ENCODE measurements at places on chromosomes 3 and 15. TPM values are rescaled to one million over a fixed set of nuclear protein-coding genes. Genes with fewer than 3 reads are reported as not detected.
A peak's percentile ranks its signal among the peaks of the same experiment; 100 is the strongest.

ABHD17C gene
- 6.7 TPM for total RNA-seq

TMEM158 gene
- total RNA-seq, result not detected

SEMA7A gene
- total RNA-seq, result 57.3 TPM

MGLL gene
- total RNA-seq, result 0.50 TPM

- no peak overlapping the region for H3K4me3 ChIP-seq
- no peaks in the 10 kb centered on the region for H3K4me1 ChIP-seq
- no peaks in the 10 kb centered on the region for H3K36me3 ChIP-seq
- H3K27me3 ChIP-seq, result no peaks in the 10 kb centered on the region
These were observed 49.7 kb upstream of the SKIL start for GRCh38 chr3:170307671-170308405.

DNA sequence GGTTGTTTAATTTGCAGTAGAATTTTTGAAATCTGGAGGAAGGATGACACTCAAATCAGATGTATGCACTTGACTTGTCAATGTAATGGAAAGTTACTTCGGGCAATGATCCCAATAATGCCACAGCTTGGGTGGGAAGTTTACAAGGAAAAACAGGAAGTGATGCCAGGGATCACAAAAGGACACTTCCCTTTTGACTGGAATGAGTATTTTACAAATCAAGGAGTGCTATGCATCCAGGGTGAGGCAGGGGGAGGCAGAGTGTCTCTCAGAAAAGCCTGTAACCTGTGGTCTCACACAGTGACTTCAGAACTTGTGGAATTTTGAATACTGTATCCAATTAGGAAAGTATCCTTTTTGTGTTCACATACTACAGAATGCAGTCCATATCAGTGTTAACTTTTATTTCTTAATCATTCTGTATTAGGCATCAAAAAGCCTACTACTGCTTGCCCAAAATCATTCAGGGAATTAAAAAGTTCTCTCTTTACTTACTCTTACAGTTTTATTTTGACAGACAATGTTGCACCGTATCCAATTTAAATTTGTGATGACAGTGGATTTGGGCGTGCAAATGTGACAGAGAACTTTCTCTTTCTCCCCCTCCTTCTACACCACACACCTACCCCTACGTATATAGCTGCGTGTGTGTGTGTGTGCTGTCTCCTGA is 445.1 kb downstream of the MECOM start:
- no peak overlapping the region for H3K4me3 ChIP-seq
- H3K27ac ChIP-seq, result no peak overlapping the region
- peaks cover 2% of the 10 kb centered on the region for H3K27me3 ChIP-seq
- no peak for DNase-seq
- H3K4me1 ChIP-seq, result no peaks in the 10 kb centered on the region

DNA sequence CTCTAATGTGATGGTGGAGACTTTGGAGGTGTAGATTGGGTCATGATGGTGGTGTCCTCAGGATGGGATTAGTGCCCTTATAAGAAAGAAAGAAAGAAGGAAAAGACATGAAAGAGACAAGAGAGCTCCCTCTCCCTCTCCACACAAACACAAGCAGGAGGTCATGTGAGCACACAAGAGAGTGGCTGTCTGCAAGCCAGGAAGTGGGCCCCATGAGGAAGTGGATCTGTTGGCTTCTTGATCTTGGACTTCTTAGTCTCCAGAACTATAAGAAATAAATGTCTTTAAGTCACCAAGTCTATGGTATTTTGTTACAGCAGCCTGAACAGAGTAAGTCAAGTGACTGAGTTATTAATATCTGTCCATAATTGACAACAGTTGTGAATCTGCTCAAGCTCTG is 17.1 kb downstream of the IQCB1 start:
- DNase-seq, result no peak
- no peak overlapping the region for H3K4me3 ChIP-seq
- peaks cover 32% of the 10 kb centered on the region for H3K4me1 ChIP-seq
- H3K36me3 ChIP-seq, result peaks cover 79% of the 10 kb centered on the region
- no peak overlapping the region for H3K27ac ChIP-seq

GRCh38 chr15:35166730-35167359 is 81.8 kb upstream of the NANOGP8 start:
- H3K4me3 ChIP-seq, result no peak overlapping the region
- no peaks in the 10 kb centered on the region for H3K27me3 ChIP-seq
- DNase-seq, result no peak
- H3K4me1 ChIP-seq, result no peaks in the 10 kb centered on the region

GRCh38 chr3:183161552-183162336 is 790 bp downstream of the LAMP3 start:
- peaks cover 34% of the 10 kb centered on the region for H3K4me1 ChIP-seq
- peak overlapping the region; percentile 80 for H3K4me3 ChIP-seq
- peak; percentile 34 for DNase-seq
- peak overlapping the region; percentile 82 for H3K27ac ChIP-seq
- peaks cover 13% of the 10 kb centered on the region for H3K36me3 ChIP-seq

DNA sequence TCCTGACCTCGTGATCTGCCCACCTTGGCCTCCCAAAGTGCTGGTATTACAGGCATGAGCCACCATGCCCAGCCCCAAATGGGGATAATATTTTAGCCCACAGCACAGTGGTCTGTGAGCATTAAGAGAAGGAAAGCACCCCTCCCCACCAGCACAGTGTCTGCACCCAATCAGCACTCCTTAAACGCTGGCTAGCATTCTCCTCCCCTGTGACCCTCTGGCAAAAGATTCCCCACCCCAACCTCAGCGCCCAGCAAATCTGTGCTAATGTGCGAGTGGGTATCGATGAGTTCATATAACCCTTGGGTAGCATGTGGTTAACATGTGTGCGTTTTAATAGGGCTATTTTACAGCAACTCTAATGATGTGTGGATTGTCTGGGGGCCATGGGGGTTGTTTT is 18.3 kb upstream of the EPHB3 start:
- peaks cover 7% of the 10 kb centered on the region for H3K27me3 ChIP-seq
- H3K36me3 ChIP-seq, result no peaks in the 10 kb centered on the region
- DNase-seq, result no peak
- no peak overlapping the region for H3K27ac ChIP-seq
- peaks cover 10% of the 10 kb centered on the region for H3K4me1 ChIP-seq

- no peak overlapping the region for H3K4me3 ChIP-seq
- H3K36me3 ChIP-seq, result no peaks in the 10 kb centered on the region
These were observed 84.8 kb upstream of the WNT5A start for GRCh38 chr3:55571913-55572312.

Measured in activated CD4-positive, alpha-beta T cell treated with anti-CD3 and anti-CD28 coated beads for 36 hours (primary cell).